ENCODE measurements at places on chromosomes 16 and 17. TPM values are rescaled to one million over a fixed set of nuclear protein-coding genes. Genes with fewer than 3 reads are reported as not detected.
A peak's percentile ranks its signal among the peaks of the same experiment; 100 is the strongest.

- no peak for DNase-seq
Measured at GRCh38 chr16:2150418-2151187, 2.2 kb downstream of the RAB26 start.

- DNase-seq: no peak
Measured at GRCh38 chr16:18969855-18970240, 13.9 kb upstream of the TMC7 start.

DNA sequence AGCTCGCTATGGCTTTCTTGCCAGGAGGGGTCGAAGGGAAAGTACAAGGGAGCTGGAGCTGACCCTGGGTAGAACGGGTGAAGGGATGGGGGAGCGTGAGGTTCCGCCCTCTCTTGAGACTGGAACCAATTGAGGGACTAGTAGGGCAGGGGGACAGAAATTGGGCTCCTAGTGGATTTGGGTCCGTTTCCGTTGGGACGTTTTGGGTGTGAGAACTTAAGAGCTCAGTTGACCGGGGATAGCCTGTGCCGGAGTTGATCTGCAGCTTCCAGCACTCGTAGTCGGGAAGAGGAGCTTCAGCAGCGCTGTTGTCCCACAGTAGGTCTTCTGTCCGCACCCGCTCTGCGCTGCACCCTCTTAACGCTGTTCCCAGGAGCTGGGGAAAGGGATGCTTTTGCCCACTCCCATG lies 481 bp downstream of the CNTROB start:
- DNase-seq: no peak

DNA sequence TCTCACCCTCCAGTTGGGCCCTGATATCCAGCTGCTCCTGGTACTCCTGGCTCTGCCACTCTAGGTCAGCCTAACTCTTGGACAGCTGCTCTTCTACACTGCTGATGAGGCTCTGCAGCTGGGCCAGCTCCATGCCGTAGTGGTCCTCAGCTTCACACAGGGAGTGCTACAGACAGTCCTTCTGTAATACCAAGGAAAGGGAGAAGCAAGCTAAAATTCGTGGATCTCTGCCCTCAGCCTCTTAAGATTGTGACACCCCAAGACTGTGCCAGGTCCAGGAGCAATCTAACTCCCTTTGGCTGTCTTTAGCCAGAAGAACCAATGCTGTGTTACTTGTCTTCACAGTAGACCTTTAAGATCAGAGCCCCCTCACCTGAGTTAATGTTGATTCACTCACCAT lies 7.7 kb upstream of the KRT38 start:
- no peak for DNase-seq

KRT27 gene
- polyA plus RNA-seq: not detected

- DNase-seq: peak; percentile 15
Measured at GRCh38 chr17:17063546-17064122, 21.4 kb downstream of the MPRIP start.

EVI2B gene
- 78.4 TPM for polyA plus RNA-seq

DNA sequence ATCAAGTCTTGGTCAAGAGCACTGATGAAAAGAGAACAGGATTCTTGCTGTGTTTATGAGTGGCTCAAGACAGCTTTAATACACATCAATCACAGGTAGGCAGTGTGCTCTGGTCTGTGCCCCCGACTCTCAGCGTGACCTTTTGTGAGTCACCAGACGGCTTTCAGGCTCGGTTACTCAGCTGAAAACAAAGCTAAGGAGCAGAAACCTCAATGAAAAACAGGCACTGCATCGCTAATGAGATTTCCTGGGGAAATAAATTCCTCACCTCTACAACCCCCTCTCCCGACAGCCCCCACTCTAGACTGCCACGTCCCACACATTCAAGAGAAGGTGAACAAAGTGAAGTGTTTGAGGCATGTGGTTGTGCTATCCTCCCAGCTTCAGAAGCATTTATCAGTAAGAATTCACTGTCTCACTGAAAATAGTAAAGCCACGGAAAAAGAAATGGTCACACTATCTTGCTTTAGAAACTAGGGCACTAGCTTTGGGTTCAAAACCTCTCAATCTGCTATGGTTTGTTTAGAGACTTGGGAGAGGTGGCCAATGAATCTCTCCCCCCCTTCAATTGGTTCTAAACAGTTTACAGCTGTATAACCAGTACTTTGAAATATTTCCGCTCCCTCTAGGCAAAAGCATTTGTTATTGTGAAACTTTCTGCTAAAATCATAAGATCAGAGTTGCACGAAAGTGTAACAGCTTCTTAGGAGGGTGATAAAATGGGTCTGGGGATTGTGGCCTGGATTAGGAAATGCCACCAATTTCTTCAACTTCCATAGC lies 199.5 kb upstream of the PMFBP1 start:
- DNase-seq: no peak

- no peak for DNase-seq
Measured at GRCh38 chr16:86669937-86670749, 91.8 kb downstream of the FOXL1 start.

CX3CL1 gene
- not detected for polyA plus RNA-seq

GRCh38 chr16:1876468-1876867 lies 4.5 kb upstream of the MEIOB start:
- no peak for DNase-seq

ABCA8 gene
- not detected for polyA plus RNA-seq

POLG2 gene
- polyA plus RNA-seq: 4.3 TPM

DNA sequence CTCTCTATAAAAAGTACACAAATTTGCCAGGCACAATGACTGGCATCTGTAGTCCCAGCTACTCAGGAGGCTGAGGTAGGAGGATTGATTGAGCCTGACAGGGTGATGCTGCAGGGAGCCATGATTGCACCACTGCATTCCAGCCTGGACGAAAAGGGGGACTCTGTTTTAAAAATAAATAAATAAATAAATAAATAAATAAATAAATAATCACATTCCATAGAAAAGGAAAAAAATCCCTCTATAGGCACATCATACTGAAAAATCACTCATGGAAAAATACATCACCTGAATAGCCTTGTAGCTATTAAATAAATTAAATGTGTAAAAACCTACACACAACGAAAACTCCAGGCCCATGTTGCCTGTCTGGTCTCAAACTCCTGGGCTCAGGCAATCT lies 56.4 kb downstream of the CPPED1 start:
- no peak for DNase-seq

DNA sequence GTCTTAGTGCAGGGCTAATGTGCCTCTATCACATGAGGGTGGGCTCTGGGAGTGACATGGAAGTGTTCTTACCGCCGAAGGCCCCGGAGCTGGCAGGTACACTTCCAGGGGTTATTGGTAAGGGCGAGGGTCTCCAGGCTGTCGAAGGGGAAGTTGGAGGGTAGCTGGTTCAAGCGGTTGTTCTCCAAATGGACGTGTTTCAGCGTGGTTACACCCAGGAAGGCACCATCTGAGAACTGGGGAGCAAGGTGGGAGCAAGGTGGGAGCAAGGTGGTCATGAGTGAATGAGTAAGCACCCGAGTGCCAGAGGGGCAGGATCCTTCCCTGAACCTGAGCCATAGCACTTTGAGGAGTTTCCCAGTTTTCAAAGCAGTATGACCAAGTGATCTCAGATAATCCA lies 3.0 kb downstream of the CHAD start:
- DNase-seq: no peak

GRCh38 chr17:59219370-59219769 lies 941 bp upstream of the GDPD1 start:
- no peak for DNase-seq

DNA sequence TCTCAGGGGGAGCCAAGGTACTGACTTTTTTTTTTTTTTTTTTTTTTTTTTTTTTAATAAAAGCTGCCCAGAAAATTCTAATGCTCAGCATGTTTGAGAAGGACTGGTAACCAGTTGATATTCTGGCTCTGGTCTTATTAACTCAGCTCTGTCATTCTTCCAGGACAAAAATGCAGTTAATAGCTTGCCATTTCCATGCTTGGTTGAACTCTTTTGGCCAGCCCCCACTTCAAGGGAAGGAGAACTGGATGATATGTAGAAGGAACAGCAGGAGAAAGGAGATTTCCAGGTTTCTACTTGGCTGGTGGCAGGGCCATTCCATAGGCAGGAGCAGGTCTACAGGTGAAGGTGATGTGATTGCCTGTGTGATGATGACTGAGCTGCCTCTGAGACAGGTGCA lies 59.2 kb upstream of the TANC2 start:
- no peak for DNase-seq

SPEM1 gene
- polyA plus RNA-seq: not detected

TP53TG3F gene
- polyA plus RNA-seq: not detected

GRCh38 chr16:54939029-54939346 lies 8.3 kb downstream of the IRX5 start:
- no peak for DNase-seq

DNA sequence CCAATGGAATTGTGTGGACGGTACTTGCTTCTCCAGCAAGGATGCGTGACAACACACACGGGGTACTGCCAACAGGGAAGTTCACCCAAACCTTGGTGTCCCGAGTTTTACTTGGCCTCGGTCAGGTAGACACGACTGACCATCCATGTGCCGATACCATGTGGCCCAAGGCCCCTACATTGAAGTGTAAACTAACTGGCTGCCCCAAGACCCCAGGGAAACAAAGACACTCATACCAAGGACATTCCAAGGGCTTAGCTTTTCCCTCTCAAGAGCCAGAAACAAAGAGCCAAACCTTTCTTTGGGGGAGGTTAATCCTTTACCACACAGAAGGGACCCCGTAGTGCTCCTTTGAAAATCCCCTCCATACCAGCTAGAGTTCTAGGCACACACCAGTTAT lies 215.9 kb upstream of the TNRC6C start:
- DNase-seq: no peak

DOC2B gene
- polyA plus RNA-seq: not detected

DNA sequence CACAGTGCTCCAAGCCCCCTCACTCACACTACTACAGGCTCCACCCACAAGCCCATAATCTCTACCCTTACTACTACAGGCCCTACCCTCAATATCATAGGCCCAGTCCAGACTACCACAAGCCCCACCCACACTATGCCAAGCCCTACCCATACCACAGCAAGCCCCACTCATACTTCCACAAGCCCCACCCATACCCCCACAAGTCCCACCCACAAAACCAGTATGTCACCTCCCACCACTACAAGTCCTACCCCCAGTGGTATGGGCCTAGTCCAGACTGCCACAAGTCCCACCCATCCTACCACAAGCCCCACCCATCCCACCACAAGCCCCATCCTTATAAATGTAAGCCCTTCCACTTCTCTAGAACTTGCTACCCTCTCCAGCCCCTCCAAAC lies 13.8 kb downstream of the RIPOR1 start:
- peak; percentile 81 for DNase-seq

DNA sequence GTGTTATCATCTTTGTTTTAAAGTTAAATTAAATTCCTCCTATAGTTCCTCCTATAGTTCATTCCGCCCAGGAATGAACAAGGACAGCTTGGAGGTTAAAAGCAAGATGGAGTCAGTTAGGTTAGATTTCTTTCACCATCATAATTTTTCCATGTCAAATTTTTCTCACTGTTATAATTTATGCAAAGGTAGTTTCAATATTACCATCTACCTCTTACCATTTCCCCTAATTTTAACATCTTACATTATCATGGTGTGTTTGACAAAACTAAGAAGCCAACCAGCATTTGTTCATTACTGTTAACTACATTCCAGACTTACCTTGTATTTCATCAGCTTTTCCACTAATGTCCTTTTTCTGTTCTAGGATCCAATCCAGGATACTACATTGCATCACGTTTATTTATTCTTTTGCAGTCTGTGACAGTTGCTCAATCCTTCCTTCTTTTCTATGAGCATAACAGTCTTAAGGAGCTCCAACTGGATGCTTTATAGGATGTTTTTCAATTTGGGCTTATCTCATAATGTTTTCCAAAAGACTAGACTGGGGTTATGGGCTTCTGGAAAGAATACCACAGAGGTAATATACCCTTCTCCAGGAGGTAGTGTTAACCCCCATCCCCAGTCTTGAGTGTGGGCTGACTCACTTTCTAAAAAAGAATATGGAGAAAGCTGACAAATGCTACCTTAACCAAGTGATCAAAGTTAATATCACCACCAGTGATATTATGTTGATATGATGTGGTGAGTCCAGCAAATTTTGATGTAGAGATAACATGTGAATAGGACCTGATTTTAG lies 158.5 kb downstream of the PPM1E start:
- DNase-seq: no peak

PRSS22 gene
- polyA plus RNA-seq: 0.40 TPM

DNA sequence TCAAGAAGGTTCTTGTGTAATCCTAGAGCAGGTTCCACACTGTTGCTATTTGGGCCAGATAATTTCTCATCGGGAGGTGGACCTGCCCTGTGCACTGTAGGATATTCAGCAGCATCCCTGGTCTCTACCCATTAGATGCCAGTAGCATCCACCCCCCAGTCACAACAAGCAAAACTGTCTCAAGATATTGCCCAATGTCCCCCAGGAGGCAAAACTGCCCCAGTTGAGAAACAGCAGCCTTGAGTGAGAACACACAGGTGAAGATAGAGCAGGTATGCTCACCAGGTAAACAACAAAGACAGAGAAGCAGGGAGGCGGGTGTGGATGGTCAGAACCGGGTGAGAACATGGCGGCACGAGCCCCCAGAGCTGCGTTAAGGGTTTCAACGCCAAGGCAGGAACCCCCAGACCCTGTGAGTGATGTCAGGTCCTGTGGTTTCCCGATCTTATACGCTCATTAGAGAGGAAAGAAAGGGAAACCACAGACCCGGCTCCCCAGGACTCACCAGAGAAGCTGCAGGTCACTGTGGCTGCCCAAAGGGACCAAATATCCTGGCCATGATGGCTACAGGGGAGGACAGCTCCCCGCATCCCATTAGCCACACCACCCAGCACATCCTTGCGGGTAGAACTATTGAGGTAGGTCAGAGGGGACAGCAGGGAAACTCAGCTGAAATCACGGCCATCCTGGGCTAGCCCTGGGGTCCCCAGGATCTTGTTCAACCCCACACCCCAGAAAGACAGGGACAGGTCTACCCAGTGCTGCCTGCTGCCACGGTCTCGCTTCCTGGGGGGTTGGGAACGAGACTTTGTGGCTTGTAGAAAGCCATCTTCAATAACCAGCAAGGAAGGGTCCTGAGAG lies 21.2 kb downstream of the CDC42EP4 start:
- no peak for DNase-seq

DNA sequence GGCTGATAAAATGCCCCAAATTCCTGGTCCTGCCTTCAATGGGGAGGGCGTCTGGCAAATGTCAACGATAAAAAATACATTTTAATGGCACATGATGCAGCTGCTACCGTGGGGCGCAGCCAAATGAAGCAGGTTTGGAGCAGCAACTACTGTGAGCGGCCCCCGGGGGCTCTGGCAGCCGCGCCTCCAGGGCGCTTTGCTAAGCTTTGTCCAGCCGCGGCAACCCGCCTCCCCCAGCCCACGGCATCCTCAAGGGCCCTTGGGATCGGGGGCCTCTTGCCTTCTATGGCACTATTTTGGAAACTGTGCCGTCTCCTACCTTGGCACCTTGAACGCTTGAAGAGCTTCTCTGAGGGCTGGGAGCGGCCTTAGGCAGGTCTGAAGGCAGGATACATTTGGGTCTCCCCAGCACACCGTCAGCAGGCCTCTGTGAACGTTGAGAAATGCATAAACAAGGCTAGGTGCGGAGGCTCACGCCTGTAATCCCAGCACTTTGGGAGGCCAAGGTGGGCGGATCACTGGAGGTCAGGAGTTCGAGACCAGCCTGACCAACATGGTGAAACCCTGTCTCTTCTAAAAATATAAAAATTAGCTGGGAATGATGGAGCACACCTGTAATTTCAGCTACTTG lies 25.1 kb downstream of the TBX4 start:
- no peak for DNase-seq

GRCh38 chr17:50787106-50787505 lies 19.8 kb upstream of the ANKRD40CL start:
- no peak for DNase-seq

AGRP gene
- not detected for polyA plus RNA-seq

GRCh38 chr17:30200106-30200505 lies 35.4 kb downstream of the SLC6A4 start:
- DNase-seq: no peak

GRCh38 chr17:74552037-74552436 lies 6.1 kb upstream of the CD300C start:
- no peak for DNase-seq

PHOSPHO1 gene
- 2.0 TPM for polyA plus RNA-seq

Data from immature natural killer cell (primary cell).